ENCODE measurements at places on chromosomes 6 and 20.

DNA sequence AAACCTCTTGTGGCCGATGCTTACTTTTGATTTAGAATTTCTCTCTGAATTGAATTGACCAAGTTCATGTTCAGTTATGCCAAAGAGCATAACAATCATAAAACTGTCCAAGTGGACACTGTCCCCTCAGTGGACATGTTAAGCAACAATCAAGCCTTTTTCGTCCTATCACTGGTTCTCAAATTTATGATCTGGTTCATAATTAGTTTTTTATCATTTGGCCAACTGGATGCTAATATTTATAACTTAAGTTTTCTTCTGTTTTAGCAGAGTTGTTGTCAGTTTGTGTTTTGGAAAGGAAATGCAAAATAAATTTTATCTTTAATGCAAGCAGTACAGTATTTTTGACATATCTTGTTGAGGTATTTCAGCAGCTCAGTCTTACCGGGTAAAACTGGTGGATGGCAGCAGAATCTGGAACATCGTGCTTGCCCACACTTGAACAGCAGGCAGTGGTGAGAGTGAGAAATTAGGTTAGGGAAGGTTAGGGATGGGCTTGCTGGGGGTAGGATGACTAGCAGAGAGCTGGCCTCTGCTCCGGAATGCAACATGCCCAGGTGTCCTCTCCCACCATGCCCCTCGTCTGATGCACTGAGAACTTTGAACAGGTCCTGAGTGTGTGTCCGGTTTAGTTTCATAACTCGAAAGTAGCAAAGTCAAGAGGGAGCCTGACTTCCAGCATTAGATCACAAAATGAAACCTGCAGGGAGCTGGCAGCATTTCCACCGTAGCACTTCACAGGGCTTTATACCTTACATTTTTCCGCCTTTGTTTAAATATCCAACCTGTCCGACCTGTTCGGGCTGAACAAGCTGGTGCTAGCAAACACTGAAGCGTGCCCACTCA lies 93.1 kb downstream of the RREB1 start:
- no peak for DNase-seq

DNA sequence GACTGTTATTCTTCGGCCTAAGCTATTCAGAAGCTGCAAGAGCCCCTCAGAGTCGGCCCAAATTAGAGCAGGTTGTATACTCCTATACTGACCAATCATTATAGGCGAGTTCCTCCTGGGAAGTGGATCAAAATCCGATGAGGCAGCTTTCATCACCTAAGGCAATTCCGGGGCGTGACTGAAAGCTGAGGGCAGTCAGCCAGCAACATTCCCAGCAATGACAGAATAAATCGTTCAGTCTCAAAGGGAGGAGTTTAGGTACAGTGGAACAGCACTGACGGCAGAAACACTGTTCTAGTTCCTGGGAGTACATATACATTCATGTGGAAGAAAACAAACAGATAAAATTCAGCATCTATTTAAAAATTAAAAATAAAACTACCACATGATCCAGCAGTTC lies 10.8 kb downstream of the HLA-DQB2 start:
- DNase-seq = no peak

DNA sequence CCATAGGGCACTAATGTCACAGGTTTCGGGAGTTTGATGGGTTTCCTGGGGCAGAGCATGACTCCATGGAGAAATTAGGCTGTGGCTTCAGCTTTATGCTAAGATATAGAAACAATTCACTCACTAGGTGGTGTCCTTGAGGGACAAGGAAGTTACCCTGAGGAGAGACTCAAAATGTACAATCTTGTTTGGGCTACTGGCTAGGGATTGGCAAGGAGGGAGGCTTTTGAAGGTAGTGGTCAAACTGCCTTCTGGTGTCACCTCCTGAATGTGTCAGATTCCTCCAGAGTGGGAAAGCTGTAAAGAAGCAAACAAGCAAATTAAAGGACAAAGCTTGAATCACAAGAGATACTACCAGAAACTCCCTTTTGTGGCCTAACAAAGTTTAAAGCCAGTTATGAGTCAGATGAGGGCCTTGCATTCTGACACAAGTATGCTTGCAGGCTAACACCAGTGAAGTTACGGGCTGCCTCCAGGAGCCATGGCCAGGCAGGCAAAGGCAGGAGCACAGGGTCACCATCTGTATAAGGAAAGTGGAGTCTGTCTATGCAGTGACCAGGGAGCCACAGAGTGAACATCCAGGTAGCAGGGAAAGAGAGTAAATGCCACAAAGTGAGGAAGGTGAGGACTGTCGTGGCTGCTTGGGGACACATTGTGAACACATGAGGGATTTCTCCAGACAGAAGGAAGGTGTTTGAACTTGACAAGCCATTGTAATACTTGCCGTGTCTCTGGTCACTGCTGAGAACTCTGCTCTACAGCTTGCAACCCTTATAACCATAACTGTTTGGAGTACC lies 107.7 kb upstream of the DTNBP1 start:
- DNase-seq = no peak

DNA sequence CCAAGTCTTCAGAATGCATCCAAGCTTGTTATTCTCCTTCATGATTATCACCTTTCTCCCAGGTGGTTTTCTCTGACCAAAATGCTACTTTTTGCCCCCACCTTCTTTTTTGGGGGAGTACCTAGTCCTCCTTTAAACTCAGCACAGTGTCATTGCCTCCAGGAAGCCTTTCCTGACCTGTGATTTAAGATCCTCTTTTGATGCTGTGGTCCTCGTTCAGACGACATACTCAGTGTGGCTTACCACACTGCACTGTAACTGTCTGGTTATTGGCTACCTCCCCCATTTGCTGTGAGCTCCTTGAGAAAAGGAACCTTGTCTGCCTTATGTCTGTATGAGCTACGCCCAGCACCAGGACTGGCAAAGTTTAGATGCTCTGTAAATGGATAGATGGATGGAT lies 14.6 kb downstream of the SAYSD1 start:
- no peak for DNase-seq

- no peak for DNase-seq
Measured at GRCh38 chr6:34352305-34352937, 40.0 kb downstream of the NUDT3 start.

GRCh38 chr20:18108326-18108725 lies 29.3 kb upstream of the KAT14 start:
- no peak for DNase-seq

DNA sequence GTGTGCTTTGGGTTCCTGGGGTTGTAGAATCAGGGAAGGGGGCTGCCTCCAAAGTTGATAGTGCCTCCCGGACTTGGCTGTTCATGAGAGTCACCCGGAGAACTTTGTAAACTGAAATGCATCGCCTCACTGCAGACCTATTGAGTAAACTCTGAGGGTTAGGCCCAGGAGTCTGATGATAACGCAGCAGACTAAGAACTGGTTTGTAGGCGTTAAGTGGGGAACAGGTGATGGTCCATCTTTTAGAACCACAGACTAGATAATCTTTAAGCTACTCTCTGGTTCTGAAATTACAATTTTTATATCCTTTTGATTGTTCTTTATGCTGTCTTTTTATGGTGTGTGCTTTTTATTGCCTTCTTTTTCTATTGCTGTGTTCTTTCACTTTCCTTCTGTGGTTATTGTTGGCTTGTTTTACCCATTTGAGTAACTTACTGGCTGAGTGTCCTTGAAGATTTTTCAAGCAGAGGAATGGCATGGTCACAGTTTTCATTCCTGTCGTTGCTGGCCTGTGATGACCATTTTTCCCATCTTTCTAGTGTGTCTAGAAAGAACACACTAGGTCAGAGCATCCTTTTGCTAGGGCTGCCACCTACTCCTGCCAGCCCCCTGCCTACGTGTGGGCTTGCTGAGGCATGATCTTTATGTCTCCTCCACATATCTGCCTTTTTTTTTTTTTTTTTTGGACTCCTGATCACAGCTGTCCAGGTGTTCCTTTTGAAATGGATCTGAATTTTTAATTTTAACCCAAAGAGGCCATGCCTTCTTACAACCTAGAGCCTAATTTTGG lies 30.9 kb downstream of the LRRC1 start:
- DNase-seq = no peak

DNA sequence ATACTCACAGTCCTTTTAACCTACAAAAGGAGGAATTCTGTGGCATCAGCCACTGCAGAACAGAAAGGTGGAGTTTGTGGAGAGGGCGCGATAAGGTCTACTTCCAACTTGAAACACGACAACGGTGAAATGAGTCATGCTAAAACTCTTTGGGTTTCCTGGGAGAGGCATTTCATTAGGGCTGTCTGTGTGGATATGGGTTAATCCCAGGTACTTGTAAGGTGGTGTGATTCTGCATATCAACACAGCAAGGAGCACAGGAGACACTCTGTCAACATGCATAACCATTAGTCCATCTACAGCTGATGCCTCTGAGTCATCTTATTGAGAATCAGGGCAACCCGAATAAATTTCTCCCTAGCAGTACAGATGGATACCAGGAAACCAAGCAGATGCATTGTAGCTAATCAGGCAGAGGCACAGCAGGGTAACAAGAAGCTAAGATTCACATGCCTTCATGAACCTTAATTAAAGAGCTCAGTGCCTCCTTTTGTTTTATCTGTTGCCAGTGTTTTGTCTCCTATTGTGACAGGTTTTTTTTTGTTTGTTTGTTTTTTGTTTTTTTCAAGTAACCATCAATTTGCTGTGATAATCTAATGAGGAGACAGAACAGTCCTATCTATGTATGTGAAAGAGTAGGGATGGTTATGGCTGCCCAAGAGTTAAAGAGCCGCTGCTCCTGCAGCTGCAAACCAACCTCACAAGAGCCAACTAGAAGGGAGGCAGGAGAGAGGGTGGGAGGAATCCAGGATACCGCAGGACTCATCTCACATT lies 315.8 kb upstream of the SOX4 start:
- DNase-seq = no peak

DNA sequence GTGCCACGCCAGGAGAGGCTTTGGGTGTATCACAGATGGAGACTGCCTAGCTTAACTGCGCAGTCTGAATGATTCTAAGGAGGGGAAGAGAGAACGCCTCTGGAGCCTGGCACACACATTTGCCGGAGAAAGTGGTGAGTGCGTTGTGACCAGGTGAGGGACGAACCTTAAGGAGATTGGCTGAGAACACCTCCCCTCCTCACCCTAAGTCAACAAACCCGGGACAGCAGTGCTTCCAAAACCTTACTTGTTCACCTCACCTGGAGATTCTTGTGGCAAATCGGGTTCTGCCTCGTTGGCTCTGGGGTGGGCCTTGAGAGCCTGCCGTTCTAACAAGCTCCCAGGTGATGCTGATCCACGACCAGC lies 9.4 kb downstream of the SYNJ2 start:
- DNase-seq = no peak

DNA sequence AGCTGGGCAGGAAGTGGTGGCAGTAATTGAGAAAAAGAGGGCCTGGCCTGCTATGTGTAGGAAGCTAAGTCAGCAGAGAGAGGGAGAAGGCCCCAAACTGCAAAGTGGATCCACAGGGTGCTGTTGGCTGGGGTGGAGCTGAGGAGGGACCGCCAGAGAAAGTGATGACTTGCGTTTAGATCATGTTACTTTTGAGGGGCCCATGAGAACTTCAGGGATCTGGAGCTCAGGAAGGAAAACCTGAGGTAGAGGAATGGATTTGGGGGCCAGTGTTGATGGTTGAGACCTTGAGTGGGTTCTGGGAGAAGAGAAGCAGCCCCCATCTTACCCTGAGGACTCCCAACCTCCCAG lies 155.5 kb downstream of the MRPL14 start:
- DNase-seq = no peak

GRCh38 chr6:29762051-29762450 lies 38.8 kb downstream of the HLA-F start:
- DNase-seq = no peak

DNA sequence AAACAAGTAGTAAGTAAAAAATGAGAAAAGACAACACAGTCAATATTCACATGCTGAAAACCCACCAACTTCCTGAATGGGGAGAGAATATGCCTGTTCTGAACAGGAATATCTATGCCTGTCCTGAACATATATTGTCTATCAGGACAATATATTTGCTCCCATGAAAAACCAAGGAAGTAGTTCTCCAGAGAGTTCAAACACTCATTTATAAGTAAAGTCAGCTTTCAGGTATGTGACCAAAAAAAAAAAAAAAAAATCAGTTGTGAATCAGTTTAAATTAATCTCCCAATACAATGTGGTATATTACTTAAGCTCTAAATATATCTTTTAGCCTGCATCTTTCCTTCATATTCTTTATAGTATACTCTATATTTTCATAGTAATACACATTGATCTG lies 119.5 kb downstream of the MYB start:
- DNase-seq = no peak

DNA sequence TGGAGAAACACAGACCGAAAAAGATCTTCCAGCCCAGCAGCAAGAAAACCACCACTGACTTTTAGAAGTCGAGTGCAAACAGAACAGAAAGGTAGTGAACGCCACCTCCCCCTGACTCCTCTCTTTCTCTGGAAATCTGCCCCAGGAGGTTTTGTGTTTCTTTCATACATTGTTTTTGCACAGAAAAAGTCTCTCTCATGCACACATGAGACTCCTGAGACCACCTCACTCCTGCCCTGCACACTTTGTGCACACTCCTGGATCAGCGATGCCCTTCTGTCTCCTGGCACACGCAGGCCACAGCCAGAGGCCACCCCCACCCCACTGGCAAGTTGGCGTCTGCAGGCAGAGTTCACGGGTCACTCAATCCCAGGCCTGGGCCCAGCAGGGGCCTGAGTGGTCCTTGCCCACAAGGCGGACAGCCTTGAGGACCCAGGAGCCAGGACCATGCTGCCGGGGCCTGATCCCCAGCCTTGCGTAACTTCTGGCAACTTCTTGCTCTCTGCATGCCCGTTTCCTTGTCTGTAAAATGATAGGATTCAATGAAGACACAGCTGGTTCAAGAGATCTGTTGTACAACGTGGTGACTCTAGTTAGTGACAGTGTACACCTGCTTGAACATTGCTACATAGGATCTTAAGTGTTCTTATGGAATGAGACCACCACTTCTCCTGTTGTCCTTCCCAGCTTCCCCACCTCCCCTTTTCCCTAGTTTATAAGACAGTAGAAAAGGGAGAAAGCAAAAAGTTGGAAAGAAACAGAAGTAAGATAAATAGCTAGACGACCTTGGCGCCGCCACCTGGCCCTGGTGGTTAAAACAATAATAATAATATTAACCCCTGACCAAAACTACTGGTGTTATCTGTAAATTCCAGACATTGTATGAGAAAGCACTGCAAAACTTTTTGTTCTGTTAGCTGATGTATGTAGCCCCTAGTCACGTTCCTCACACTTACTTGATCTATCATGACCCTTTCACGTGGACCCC lies 30.2 kb upstream of the CST7 start:
- no peak for DNase-seq

DNA sequence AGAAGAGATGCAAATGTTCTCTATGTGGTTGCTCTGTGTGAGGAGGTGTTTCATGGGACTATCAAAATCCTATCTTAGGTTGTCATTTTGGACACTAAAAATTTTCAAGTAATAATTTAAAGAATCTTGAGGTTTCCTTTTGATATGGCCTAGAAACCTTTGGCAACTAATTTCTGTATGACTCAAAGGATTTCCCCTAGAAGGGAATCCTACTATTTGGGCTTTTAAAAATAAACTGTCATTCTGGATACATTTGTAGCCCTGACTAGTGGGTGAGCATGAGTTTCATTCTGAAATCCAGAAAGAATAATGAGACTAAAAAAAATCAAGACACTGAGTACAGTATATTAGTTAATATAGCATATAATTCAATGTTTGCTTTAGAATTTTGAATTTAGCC lies 25.5 kb upstream of the RAB23 start:
- DNase-seq = no peak

GRCh38 chr6:7900621-7901020 lies 10.0 kb downstream of the TXNDC5 start:
- DNase-seq = no peak

- DNase-seq = no peak
Measured at GRCh38 chr6:152241013-152241766, 396.0 kb downstream of the SYNE1 start.

GRCh38 chr6:144244688-144245087 lies 40.4 kb upstream of the UTRN start:
- no peak for DNase-seq
